ENCODE measurements at places on chromosomes 12 and 14. TPM values are rescaled to one million over a fixed set of nuclear protein-coding genes. Genes with fewer than 3 reads are reported as not detected.

The PPP4R4 gene
- total RNA-seq: 3.6 TPM

The GZMB gene
- not detected for total RNA-seq

The TSPAN9 gene
- total RNA-seq: 7.0 TPM

The NID2 gene
- not detected for total RNA-seq

The AVPR1A gene
- total RNA-seq: not detected

The PPP1R1A gene
- not detected for total RNA-seq

The CELA1 gene
- not detected for total RNA-seq

The SSPN gene
- total RNA-seq: 0.93 TPM

The RPL36AL gene
- 170 TPM for total RNA-seq

The GOLGA5 gene
- total RNA-seq: 28.1 TPM

The TDRD9 gene
- not detected for total RNA-seq

The TMEM63C gene
- 0.98 TPM for total RNA-seq

The HOTAIR gene
- 9.8 TPM for total RNA-seq

The CRIP1 gene
- total RNA-seq: not detected

The JPH4 gene
- not detected for total RNA-seq

The HSPA2 gene
- not detected for total RNA-seq

The GPRC5D gene
- total RNA-seq: not detected

The NGB gene
- not detected for total RNA-seq

The HHIPL1 gene
- total RNA-seq: not detected

The FAR2 gene
- total RNA-seq: 13.9 TPM

The RDH5 gene
- 7.5 TPM for total RNA-seq

The RNFT2 gene
- total RNA-seq: 10.9 TPM

The KRT85 gene
- not detected for total RNA-seq

The OAS3 gene
- 20.3 TPM for total RNA-seq

The MYO1H gene
- not detected for total RNA-seq

The TAS2R31 gene
- total RNA-seq: 1.1 TPM

The BHLHE41 gene
- 0.41 TPM for total RNA-seq

The BMP4 gene
- 3.8 TPM for total RNA-seq

The DHRS2 gene
- total RNA-seq: 3.4 TPM

The POTEM gene
- total RNA-seq: not detected

The LEMD3 gene
- 18.3 TPM for total RNA-seq

The ZBTB1 gene
- total RNA-seq: 37.8 TPM

The YARS2 gene
- 56.6 TPM for total RNA-seq

The KRT74 gene
- total RNA-seq: not detected

The BDKRB2 gene
- 0.89 TPM for total RNA-seq

The WNT1 gene
- total RNA-seq: not detected

The GUCY2C gene
- total RNA-seq: not detected

The CLEC4A gene
- total RNA-seq: not detected

The PARPBP gene
- 42.4 TPM for total RNA-seq

The DPPA3 gene
- not detected for total RNA-seq

The INSM2 gene
- total RNA-seq: 0.17 TPM

The DPY19L2 gene
- total RNA-seq: 2.1 TPM

The PDE3A gene
- not detected for total RNA-seq

The TEX22 gene
- total RNA-seq: not detected

The ALDH1L2 gene
- 0.09 TPM for total RNA-seq

The CIROP gene
- total RNA-seq: not detected

The TMTC1 gene
- 26.2 TPM for total RNA-seq

The OR4E2 gene
- not detected for total RNA-seq

The NDRG2 gene
- 7.5 TPM for total RNA-seq

The FAIM2 gene
- total RNA-seq: not detected

The TAS2R14 gene
- 1.2 TPM for total RNA-seq

Measured in A172 (cell line).